ENCODE measurements at places on chromosomes 1 and 21.

GRCh38 chr1:47501069-47501468 is 63.2 kb downstream of the FOXD2 start:
- DNase-seq = no peak

GRCh38 chr1:174841747-174842146 is 158.0 kb upstream of the CACYBP start:
- peak; percentile 6 for DNase-seq

GRCh38 chr1:197081117-197081753 is 14.2 kb upstream of the F13B start:
- DNase-seq = no peak

DNA sequence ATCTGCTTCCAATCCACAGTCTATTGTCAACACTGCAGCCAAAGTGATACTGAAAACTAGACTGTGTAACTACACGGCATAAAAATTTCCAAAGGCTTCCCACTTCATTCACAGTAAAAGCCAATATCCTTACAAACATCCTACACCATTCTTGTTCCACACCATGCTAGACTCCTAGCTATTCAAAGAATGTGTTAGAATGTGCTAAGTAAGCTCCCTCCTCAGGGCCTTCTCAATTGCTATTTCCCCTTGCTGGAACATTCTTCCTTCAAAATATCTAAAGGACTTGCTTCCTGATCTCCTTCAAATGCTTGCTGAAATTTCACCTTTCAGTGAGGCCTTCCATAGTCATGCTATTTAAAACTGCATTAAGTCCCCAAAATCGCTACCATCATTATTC is 228.1 kb downstream of the AKT3 start:
- no peak for DNase-seq

DNA sequence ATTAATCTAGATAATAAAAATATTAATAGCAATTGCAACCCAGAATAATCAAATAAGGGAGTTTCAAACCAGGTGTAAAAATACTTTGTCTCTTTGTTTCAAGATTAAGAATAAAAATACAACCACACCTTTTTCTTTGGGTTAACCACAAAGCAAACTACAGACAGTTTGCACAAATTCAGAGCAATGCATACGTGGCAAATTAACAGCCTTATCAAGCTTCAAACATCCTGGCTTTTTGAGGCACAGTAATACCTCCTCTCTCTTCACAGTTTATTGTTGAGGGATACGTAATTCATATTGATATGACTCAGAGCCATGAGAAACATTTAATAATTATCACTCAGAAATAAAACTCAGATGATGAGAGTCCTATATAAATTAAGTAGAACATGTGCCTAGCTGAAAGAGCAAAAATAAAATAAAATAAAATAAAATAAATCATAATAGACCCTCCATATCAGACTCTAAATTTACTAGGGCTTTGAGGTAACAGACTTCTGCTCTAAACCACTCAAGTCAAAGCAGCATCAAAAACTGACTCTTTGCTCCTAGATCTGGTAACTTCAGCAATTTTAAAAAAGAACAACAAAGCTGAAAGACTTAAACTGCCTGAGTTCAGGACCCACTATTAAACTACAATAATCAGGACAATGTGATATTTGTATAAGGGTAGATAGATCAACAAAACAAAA is 11.4 kb downstream of the EDEM3 start:
- DNase-seq = peak; percentile 88

GRCh38 chr1:53291574-53291973 is 36.3 kb downstream of the LRP8 start:
- DNase-seq = peak; percentile 36

GRCh38 chr1:108188801-108189200 is 11.3 kb downstream of the SLC25A24 start:
- no peak for DNase-seq

DNA sequence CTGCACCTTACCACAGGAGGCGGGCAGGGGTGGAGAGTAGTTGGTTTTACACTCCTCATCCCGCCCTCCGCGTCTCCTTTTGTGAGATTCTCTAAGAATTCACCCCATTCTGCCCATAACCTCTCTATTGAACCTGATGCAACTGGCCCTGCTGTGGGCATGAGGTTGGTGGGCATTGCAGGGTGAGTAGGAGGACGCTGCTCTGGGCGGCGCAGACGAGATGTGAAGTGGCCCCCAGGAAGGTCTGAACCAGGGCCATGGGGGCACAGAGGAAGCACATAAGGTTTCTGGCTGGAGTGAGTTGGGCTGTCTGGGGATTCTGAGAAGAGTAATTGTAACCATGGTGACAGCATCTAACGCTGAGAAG is 8.8 kb downstream of the PADI1 start:
- no peak for DNase-seq

- peak; percentile 6 for DNase-seq
These were observed 167.2 kb upstream of the IRF2BP2 start for GRCh38 chr1:234776876-234777855.
